ENCODE measurements at places on chromosomes 5 and 9. TPM values are rescaled to one million over a fixed set of nuclear protein-coding genes. Genes with fewer than 3 reads are reported as not detected.

DNA sequence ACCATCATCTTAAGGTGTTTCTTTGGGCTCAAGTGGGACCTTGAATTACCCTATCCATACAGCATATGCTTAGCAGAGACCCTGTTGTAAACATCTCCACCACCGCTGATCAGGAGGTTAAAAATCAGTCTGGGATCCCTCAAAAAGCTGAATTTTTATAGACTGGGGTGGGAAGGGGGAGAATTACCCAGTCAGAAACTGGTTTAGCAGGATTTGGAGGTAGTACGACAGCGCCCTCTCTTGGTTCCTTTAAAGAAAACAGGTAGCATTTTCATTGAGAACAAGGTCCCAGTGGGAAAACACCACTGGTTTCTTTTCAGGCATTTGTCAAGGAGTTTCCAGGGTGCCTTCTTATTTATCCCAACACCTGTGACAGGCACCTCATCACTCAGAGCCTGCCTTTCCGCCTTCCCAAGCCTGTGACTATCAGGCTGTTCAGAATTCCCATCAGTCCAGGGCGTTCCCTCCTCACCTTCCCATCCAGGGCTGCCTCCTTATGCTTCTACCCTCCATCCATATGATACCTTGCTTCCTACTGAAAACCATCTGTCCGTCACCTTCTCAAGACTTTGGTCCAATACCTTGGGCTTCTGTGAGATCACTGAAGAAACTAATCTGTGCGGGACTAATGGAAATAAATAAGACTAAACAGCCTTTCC, 203.8 kb upstream of the RAI14 start:
- DNase-seq, result no peak

GRCh38 chr9:87528969-87529368, 31.3 kb downstream of the DAPK1 start:
- no peak for DNase-seq

Gene CDKN2B-AS1
- 1.2 TPM for total RNA-seq

Gene HEMGN
- total RNA-seq, result not detected

Gene ZSWIM6
- 10.7 TPM for total RNA-seq

GRCh38 chr5:149671544-149671943, 58.6 kb upstream of the PPARGC1B start:
- DNase-seq, result no peak

- no peak for DNase-seq
Measured at GRCh38 chr5:135505973-135506372, 29.8 kb downstream of the NEUROG1 start.

Gene CERT1
- 42.7 TPM for total RNA-seq

Gene BSPRY
- 14.7 TPM for total RNA-seq

DNA sequence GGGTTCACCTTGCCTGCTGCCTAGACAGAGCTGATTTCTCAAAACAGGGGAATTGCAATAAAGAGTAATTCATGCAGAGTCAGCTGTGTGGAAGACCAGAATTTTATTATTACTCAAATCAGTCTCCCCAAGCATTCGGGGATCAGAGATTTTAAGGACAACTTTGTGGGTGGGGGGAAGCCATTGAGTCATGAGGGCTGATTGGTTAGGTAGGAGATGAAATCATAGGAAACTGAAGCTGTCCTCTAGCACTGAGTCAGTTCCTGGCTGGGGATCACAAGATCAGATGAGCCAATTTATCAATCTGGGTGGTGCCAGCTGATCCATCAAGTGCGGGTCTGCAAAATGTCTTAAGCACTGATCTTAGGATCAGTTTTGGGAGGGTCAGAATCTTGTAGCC, 159.1 kb upstream of the MAP1B start:
- no peak for DNase-seq

DNA sequence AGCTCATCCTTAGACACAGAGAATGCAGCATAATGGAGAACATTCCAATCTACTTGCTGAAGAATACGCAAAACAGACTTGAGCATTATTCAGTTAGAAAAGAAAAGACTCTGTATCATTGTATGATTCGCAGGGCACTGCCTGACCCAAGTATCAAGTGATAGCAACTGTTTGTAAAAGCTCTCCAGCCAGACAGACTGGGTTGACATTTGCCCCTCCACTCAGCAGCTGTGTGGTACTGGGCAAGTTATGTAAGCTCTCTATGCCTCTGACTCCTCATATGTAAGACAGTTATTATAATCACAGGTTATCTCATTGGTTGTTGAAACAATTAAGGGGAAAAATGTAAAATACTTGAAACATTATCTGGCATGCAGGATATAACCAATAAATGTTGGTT, 505.0 kb downstream of the ELAVL2 start:
- DNase-seq, result no peak

Gene DMRT2
- 0.61 TPM for total RNA-seq

DNA sequence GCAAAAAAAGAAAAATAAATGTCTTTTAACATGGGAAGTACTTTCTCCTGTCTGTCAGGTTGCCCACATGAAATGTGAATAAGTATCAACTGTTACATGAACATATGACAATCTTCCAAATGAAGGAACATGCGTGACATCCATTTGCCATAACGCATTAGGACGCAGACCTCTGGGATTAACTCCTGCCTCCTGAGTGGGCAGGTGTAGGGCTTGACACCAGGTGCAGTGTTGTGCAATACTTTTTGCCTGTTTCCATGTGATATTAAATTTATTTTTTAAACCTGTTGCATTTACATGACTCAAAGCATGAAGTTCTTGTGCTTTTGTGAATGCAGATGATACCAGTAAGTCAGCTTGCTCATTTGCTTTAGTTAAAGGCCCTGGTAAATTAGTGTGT, 8.7 kb upstream of the TMEM141 start:
- no peak for DNase-seq

GRCh38 chr9:137077758-137078693, 709 bp downstream of the UAP1L1 start:
- no peak for DNase-seq

Gene TLX3
- total RNA-seq, result not detected

GRCh38 chr9:14221119-14221518, 92.8 kb downstream of the NFIB start:
- DNase-seq, result no peak

DNA sequence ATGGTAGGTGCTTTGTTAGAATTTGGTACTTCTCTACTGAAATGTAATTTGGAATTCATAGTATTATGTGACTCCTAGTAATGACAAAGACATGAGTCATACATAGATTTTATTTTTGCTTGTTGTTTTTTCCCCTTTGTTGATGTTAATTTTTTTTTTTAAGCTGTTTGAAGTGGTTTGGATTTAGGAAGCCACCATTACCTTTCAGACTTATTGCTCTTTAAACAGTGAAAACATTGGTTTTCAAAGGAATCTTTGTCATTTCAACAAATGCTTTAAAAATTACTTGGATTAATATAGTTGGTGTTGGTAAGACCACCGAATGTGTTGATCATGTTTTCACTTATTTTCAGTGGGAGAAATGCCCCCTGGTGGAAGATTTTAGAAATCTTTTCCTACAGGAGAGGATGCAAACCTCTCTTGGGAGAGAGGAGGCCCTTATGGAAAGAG, 170.1 kb upstream of the PITX1 start:
- DNase-seq, result no peak

- no peak for DNase-seq
Measured at GRCh38 chr9:137632230-137633161, 13.7 kb downstream of the EHMT1 start.

Gene PCDHGA7
- total RNA-seq, result 0.09 TPM

GRCh38 chr5:157312492-157312891, 46.6 kb downstream of the CYFIP2 start:
- peak; percentile 63 for DNase-seq

Gene PCDHGA12
- 1.0 TPM for total RNA-seq

- DNase-seq, result no peak
Measured at GRCh38 chr5:150641006-150641570, 628 bp downstream of the SYNPO start.

DNA sequence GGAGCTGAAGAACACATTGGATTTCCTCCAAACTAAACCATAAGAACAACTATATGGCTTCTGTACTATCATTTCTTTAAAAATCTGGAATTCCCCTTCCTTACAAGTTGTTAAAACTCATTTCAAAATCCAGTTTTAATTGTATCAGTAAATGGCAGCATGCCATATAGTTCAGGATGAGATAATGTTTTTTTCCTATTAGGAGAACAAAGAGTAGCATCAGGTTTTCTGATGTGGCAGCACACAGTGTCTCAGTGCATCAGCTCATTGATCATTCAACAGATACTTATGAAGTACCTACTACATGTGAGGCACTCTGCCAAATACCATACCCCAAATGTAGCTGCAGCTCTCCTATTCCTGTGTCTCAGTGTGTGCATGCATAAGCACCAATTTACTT, 161.1 kb downstream of the EPB41L4A start:
- no peak for DNase-seq

GRCh38 chr5:157068339-157068738, 9.4 kb upstream of the HAVCR1 start:
- DNase-seq, result no peak

DNA sequence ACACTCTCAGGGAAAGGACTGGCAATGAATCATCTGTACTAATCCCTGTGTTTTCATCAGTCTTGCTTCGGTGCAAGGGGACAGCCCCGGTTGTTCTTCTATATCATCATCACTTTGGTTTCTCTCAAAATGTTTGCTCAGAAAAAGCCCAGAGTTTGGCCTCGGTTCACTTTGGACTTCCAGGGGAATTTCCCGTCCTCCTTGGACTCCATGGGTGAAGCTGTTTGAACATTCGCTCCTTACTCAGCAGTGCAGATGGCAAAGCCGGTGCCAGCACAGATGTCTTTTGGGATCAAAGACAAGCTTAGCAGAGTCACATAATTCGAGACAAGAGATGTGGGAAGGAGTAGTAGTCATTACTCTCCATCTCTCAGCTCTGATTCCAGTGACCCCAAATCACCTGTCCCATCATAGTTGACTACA, 69.8 kb upstream of the TNFSF8 start:
- no peak for DNase-seq

DNA sequence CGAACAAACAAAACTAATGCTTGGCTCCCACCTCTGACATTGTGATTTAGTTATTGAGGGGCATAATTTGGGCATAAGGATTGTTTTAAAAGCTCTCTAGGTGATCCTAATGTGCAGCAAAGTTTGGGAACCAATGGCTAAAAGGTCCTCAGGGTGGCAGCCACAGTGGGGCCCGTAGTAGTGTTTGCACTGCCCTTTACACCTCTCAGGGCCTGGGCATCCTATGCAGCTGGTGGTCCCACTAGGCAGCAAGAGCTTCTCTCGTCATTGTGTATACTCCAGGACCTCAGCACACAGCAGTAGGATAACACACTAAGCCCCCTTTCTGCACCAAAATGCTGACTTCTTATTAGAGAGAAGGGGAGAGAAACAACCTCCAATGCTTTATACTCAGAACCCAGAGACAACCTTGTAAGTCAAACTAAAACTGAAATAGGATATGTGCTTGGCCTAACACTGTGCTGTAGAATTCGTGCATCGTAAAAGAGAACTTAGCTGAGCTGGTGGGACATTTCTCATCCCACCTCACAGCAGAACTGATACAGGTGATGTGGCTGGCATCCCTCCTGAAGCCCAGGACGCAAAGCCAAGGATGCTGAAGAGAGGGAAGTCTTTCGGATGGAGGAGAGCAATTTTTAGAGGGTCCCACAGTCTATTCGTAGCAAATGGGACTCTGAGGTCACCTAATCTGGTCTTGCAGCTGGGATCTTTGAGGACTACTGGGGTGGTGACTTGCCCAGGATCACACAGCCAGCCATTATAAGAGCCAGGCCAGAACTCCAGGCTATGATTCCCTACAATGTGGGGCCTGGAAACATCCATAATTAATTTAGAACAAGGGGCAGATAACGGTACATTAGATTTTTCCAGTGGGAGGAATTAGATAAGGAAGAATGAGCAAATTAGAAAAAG, 1.2 kb downstream of the GLRX start:
- DNase-seq, result no peak

DNA sequence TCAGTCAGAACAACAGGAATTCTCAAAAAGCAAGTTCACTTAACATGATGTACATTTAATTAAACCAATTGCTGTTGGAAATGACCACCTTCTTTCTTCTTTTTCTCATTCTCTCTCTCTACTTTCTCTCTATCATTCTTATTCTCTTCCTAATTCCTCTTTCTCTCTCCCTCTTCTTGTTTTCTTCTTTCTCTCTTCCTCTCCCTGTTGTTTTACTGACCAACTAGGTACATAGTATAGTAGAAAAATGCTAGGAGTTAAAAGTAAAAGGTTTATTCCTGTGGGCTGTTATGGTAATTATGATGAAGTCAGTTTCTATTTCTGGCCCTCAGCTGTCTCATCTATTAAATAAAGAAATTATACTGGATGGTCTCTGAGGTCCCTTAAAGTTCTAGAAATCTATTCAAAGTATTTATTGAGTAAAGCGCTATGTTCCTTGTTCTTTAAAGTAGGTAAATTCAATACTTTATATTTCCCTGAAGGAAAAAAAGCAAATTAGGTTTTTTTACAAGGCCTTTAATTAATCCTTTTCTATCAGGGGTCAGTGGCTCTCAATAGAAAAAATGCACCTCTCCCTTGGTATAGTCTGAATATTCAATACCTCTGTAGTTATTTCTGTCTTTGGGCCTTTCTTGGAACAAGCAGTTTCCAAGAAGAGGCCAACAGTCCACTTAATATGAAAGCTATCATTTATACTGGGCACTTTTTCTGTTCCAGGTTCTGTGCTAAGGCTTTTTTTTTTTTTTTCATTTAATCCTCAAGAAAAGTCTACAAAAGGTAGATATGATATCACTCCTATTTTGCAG, 102.3 kb upstream of the SLC30A5 start:
- DNase-seq, result no peak

- DNase-seq, result no peak
Measured at GRCh38 chr5:124237206-124237695, 509.2 kb downstream of the ZNF608 start.

Gene PAEP
- not detected for total RNA-seq

DNA sequence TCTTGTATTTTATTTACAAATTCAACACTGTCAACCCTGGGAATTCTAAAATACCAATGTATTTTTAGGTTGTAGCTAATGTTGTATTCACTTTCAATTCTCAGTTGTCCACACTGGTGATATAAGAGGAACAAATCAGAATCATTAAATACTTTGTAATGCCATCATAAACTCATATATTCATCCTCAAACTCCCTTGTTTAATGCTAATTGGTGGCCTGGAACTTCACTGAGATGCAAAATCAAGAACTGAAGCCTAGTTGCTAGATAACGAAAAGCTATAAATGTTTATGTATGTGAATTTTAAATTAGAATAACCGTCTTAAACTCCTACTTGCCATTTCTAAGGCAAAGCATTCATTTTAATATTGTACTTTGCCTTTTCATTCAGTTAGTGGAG, 274.7 kb downstream of the RAB3C start:
- no peak for DNase-seq

- DNase-seq, result no peak
Measured at GRCh38 chr9:94719878-94720277, 6.6 kb upstream of the AOPEP start.

Data from Caco-2 (cell line).